Left ventricle myocardium superior (tissue), 1 donor: ENCODE measurements at places on chromosomes 12 and 14. TPM values are rescaled to one million over a fixed set of nuclear protein-coding genes. Genes with fewer than 3 reads are reported as not detected.

DNA sequence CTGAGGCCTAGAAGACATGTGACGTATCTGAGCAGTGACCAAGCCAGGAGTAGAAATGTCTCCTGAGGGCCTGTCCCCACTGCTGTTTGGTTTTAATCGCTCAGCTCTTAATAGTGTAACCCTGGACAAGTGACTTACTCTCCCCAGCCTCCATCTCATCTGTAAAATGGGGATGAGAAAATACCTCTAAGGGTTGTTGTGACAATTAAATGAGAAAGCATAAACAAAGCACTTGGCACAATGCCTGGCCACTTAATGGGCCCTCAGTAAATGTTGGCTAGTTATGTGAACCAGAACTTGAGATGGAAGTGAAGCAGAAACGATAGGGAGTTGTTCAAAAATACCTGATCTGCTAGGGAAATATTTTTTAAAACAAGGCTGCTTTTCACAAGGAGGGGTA is 58.2 kb downstream of the HMGA2 start:
- DNase-seq, result no peak

DNA sequence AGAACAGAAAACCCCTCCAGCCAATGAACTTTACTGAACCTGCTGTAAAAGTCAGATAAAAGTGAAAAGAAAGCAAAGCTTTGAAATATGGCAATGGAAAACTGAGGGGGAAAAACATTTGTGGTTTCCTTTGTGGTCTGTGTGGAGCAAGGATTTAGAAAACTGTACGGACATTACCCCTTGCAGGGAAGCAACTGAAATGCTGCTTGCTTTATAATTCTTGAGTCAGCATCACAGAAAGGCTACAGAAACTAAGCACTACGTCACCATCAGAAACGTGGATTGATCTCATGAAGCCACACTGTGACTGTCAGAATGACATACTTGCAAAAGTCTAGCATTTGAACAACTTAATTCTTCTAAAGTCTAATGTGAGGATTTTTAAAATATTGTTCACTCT is 2.4 kb upstream of the KCNC2 start:
- no peak for DNase-seq

Gene AQP6
- not detected for total RNA-seq

Gene P2RX7
- total RNA-seq, result 1.9 TPM

Gene PMEL
- total RNA-seq, result 0.57 TPM
